Nasal cavity respiratory epithelium epithelial cell of viscerocranial mucosa (primary cell): ENCODE measurements at places on chromosomes 5 and 9. TPM values are rescaled to one million over a fixed set of nuclear protein-coding genes. Genes with fewer than 3 reads are reported as not detected.

Gene COL23A1
- total RNA-seq = under 0.01 and 1.2 TPM in 2 replicates

Gene GIN1
- total RNA-seq = 6.5 and 9.5 TPM in 2 replicates

Gene NUP188
- 42.7 and 81.1 TPM in 2 replicates for total RNA-seq

Gene INSL6
- not detected in 2 replicates for total RNA-seq

Gene PCDH1
- total RNA-seq = 43.1 and 121 TPM in 2 replicates

Gene ADGRV1
- total RNA-seq = 1.5 and 3.1 TPM in 2 replicates

Gene RNF183
- 0.50 TPM in 1 of 2 replicates, not detected in the other for total RNA-seq

Gene PKN3
- 1.1 and 1.4 TPM in 2 replicates for total RNA-seq

Gene SEMA6A
- 0.34 and 13.0 TPM in 2 replicates for total RNA-seq

Gene FOXD4
- total RNA-seq = under 0.01 and 0.36 TPM in 2 replicates

Gene HTR1A
- not detected in 2 replicates for total RNA-seq
